HepG2 (cell line): ENCODE measurements at places on chromosomes 4 and X. TPM values are rescaled to one million over a fixed set of nuclear protein-coding genes. Genes with fewer than 3 reads are reported as not detected.

DNA sequence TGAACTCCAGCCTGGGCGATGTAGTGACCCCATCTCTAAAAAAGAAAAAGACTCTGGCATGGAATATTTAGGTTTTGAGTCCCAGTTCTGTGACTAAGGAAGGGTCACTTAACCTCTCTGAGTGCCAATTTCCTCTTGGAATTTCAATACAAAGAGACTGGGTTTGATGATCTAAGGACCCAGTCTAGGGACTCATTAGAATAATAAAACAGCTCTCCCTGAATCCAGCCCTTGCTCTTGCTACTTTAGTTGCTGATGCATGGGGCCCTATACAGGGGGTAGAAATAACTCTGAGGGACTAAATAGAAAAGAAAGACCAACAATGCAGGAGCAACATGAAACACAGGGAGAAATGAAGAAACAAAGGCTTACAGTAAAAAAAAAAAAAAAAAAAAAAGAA, 12.6 kb downstream of the C4orf54 start:
- no peak for DNase-seq

- peak; percentile 92 for DNase-seq
These were observed 702 bp upstream of the CDKN2AIP start for GRCh38 chr4:183443655-183444213.

GRCh38 chr4:8723222-8723980, 130.8 kb downstream of the CPZ start:
- DNase-seq, result no peak

AMTN gene
- polyA plus RNA-seq, result not detected in 2 replicates

FRMPD4 gene
- not detected in 2 replicates for polyA plus RNA-seq

DNA sequence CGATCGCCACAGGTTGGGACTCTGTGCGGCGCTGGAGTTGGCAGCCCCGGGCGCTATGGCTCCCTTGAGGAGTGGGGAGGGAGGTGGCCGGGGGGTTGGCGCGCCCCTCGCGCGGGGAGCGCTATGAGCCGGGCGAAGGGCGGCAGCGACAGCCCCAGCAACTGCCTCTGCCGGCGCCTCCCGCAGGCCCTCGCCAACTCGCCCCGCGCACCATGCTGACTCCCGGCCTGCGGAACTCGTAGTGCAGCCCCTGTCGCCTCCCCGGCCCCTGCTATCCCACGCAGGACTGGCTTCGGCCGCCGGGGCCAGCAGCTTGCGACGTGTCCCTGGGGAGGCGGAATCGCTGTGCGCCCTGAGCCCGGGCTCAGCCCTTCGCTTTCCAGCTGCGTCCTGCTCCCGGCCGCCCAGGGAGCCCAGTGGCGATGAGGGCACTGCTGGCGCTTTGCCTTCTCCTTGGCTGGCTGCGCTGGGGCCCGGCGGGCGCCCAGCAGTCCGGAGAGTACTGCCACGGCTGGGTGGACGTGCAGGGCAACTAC, 415 bp downstream of the SHISA3 start:
- no peak for DNase-seq

DNA sequence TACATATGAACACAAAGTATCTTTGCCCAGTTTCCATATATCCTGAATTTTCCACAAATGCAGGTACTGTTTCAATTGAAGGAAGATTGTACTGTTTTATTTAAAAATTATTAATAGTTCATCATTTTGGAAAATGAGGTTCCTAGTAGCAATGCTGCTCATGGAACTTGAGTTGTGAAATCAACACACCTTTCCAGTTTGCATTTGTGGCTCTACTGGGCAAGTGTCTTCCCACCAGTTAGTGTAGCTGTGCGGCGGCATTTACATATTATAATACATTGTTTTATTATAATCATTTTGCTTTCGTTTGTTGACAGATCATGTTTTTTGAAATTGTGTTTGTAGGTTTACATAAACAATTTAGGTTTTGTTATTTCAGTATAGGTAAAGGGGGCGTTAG, 2.0 kb upstream of the DDX3X start:
- DNase-seq, result no peak

- no peak for DNase-seq
These were observed 124.9 kb downstream of the STAG2 start for GRCh38 chrX:124086411-124086810.

DNA sequence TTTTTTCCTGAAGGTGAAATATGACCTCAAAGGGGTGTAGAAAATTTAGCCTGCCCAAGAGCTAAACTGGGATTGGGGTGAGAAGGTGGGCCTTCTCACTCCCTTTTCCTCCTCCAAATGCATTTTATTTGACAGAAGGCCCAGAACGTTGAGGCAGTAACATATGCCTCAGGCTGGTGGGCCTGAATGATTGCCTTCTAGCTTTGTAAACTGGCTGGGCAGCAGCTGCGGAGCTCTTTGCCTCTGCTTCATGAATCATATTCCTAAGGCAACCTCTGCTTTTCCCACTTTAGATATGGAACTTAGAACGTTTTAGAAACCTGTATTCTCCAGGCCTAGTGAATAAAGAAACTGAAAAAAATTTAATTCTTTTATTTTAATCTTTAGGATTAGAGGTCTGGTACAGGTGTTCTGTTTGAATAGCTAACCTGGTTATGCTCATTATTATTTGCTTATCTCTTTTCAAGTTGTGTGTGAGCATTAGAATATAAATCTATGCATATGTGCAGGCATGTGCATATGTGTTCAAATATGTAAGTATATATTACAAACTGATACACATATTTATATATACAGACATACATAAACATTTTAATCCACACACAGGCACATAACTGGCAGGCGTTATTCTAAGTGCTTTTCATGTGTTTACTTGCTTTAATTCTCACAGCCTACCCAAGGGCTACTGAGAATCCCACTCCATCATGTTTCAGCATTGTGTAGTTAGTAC, 11.5 kb downstream of the PRDM8 start:
- DNase-seq, result no peak

DNA sequence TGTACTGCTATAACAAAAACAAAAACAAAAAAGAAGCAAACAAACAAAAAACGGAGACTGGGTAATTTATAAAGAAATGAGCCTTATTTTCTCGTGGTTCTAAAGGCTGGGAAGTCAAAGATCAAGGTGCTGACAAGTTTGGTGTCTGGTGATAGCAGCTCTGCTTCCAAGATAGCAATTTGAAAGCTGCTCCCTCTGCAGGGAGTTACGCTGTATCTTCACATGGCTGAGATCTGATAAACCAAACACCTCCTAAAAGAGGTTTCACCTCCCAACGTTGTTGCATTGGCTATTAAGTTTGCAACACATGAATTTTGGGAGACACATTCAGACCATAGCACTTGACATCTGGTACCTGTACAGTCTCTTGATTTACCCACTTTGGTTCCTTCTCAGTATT, 854.2 kb downstream of the CENPC start:
- DNase-seq, result no peak

GRCh38 chrX:43096830-43097229, 318.9 kb upstream of the PPP1R2C start:
- no peak for DNase-seq

DNA sequence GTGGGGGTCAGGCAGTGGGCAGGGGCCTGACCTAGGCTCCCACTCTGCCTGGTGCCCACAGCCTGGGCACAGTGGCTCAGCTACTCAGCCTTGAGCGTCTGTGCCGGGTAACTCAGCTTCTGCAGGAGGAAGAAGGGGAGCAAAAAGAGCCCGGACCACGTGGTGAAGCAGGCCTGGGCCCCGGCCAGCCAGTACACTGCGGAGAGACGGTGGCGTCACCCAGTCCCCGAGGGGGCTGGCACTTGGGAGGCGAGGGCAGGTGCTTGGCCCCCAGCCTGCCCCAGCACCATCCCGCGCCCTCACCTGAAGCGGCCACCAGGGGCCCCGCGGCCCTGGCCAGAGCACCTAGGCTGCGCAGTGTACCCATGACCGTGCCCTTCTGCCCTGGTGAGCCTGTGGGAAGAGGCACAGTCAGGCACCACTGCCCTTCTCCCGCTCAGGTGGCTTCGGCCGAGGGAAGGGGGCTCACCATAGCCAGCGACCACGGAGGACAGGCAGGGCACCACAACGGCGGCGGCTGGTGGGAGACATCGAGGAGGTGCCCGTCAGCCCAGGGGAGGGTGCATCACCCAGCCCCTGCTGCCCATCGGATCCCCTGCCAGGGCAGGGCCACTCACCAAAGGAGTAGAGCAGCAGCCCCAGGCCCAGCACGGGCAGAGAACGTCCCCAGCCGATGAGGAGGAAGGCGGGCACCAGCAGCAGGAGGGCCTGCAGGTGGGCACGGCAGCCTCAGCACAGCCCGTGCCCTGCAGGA, 32.3 kb downstream of the NOP14 start:
- no peak for DNase-seq

DNA sequence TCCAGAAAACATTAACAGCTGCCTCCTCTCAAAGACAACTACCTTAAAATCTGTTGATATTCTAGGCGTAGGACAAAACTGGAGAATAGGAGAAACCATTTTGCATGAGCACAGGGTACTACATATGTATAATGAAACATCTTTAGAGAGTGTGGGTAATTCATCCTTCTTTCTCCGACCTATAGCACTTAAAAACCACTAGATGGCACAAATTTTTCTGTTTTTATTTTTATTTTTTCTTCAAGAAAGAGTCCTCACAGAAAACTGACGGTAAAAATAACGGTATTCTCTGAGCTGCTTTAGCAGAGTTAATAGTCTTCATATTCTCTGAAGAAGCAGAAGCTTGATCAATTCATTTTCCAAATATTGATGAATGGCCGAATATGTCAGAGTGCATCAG, 14.6 kb downstream of the SMIM31 start:
- DNase-seq, result no peak

DNA sequence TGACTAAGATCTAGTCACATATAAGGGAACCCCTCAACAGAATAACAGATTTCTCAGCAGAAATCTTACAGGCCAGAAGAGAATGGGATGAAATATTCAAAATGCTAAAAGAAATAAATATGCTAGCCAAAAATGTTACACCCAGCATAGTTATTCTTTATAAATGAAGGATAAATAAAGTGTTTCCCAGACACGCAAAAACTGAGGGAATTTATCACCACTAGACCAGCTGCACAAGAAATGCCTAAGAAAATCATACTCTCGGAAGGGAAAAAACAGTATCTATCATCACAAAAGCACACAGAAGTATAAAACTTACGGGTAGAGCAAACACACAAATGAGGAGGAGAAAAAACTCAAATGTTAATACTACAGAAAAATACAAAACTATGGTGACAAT, 162.1 kb downstream of the HHIP start:
- DNase-seq, result no peak

- DNase-seq, result no peak
These were observed 97.9 kb downstream of the MAB21L2 start for GRCh38 chr4:150679765-150680343.

SEC24D gene
- 21.6 and 30.0 TPM in 2 replicates for polyA plus RNA-seq

CLNK gene
- polyA plus RNA-seq, result not detected in 2 replicates

FABP2 gene
- polyA plus RNA-seq, result 0.72 and 0.78 TPM in 2 replicates
